ENCODE measurements at places on chromosomes 5 and 9. TPM values are rescaled to one million over a fixed set of nuclear protein-coding genes. Genes with fewer than 3 reads are reported as not detected.

DNA sequence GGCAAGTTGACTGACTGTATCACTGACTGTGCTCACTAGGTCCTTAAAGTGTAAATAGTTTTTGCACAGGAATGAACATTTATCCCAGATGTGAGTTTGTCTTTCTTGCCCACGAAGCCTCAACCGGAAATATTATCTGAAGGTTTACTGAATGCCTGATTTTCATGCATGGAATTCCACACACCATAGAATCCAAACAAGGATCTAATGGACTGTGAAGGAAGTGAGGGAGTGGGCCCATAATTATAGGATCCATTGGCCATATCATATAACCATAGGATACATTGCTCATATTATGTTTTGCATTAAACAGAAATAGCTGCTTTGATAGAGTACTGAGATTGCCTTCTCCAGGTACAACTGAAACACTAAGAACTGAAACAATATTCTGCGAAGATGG, 1057.2 kb upstream of the EDIL3 start:
- no peaks in the 10 kb centered on the region for H3K27me3 ChIP-seq
- H3K4me3 ChIP-seq, result no peak overlapping the region
- no peak overlapping the region for H3K27ac ChIP-seq
- H3K36me3 ChIP-seq, result no peaks in the 10 kb centered on the region
- DNase-seq, result no peak

The PCDHB11 gene
- total RNA-seq, result 2.8 TPM

- no peak for DNase-seq
- no peaks in the 10 kb centered on the region for H3K4me1 ChIP-seq
- H3K27ac ChIP-seq, result no peak overlapping the region
- H3K27me3 ChIP-seq, result no peaks in the 10 kb centered on the region
- H3K4me3 ChIP-seq, result no peak overlapping the region
- H3K36me3 ChIP-seq, result no peaks in the 10 kb centered on the region
These were observed 713.9 kb downstream of the EFNA5 start for GRCh38 chr5:106956886-106957285.

The FABP6 gene
- total RNA-seq, result 2.5 TPM

- no peak for DNase-seq
- no peaks in the 10 kb centered on the region for H3K27me3 ChIP-seq
- H3K27ac ChIP-seq, result no peak overlapping the region
- no peaks in the 10 kb centered on the region for H3K36me3 ChIP-seq
- peaks cover 9% of the 10 kb centered on the region for H3K4me1 ChIP-seq
These were observed 40.9 kb upstream of the PWWP2A start for GRCh38 chr5:160159991-160160792.

DNA sequence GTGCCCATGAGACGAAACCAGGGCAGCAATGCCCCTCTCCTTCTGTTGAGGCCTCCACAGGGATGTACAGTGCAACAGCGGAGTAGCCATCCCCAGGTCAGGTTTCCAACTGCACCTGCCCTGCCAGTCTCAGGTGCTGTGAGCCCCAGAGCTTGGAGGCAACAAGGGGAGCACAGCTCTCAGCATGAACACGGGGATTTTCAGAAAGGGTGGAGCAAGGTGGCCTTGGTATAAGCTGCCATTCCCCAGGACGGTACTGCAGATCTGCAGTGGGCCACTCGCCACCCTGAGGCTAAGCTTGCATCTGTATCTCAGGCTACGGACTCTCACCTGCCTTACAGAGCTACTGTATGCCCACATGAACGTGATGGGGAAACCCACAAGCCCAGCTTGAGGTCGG, 103.6 kb downstream of the GABBR2 start:
- no peak overlapping the region for H3K4me3 ChIP-seq

DNA sequence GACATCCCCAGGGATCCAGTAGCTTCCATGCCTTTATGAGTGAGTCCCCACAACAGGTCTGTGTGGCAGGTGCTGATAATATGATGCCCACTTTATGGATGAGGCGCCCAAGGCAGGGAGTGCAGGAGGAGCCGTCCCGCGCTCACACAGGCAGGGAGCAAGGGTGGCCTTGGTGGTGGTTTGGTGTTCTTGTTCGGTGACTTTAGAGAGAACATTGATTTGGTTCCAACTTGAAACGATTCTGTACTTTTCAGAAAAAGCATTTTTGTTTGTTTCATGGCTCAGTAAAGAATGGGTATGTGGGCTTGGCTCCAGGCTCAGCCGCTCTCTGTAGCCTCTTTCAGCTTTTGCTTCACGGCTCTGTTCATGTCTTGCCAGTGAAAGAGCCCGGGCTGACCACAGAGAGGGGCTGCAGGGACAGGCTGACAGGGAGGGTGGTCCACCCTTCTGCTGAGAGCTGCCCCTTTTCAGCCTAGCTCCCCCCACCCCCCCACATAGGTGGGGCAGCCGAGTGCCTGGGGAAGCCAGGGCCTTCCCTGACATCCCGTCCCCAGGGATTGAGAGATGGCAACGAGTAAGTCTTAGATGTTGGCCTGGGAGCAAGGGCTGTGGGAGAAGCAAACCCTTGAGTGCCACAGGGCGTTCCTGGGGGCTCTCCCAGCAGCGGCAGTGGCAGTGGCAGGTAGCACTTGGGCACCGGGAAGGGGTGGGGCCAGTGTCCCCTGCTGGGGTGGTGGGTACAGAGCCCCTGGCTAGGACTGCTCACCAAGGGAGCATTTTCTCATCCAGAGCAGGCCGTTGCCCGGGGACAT, 28.0 kb downstream of the NCS1 start:
- DNase-seq, result no peak
- H3K27me3 ChIP-seq, result no peaks in the 10 kb centered on the region

GRCh38 chr9:4324513-4324912, 24.6 kb upstream of the GLIS3 start:
- DNase-seq, result no peak
- no peaks in the 10 kb centered on the region for H3K27me3 ChIP-seq
- H3K36me3 ChIP-seq, result no peaks in the 10 kb centered on the region
- no peak overlapping the region for H3K4me3 ChIP-seq
- no peak overlapping the region for H3K27ac ChIP-seq

The ORM2 gene
- not detected for total RNA-seq
